ENCODE measurements at places on chromosomes 4 and X.

GRCh38 chr4:47876784-47877546, 37.4 kb downstream of the NFXL1 start:
- no peak for DNase-seq

DNA sequence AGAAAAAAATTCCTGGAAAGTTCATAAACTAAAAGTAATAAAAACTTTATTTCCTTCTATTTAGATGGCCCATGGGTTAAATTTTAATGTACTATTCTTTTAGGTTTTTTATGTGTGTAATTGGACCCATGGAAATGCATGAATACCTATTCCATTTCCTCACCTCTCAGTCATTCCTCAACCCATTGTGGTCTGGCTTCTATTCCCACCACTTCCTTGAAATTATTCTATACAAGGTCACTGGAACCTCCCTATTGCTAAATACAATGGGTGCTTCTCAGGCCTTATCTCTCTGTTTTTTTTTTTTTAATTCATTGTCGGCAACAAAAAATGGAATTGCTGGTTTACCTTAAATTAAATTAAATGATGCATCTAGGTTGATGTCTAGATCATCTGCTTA, 17.2 kb downstream of the SLC39A8 start:
- no peak for DNase-seq

DNA sequence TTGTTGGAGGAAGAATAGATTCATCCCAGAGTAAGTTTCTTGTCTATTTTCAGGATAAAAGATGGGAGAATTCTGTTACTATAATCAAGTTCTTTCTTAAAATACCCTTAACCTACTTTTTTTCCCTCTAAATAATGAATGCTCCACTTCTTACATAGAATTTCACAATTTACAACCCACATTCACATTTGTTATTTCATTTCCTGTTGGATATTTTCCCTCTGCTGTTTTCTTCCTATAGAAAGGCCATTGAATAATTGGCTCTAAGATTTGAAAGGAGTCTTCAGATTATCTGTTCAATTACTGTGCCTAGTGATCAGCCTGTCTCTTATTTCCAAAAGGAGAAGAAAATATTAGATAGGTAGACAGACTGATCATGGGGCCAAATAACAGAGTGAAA, 79.7 kb downstream of the CPE start:
- no peak for DNase-seq

DNA sequence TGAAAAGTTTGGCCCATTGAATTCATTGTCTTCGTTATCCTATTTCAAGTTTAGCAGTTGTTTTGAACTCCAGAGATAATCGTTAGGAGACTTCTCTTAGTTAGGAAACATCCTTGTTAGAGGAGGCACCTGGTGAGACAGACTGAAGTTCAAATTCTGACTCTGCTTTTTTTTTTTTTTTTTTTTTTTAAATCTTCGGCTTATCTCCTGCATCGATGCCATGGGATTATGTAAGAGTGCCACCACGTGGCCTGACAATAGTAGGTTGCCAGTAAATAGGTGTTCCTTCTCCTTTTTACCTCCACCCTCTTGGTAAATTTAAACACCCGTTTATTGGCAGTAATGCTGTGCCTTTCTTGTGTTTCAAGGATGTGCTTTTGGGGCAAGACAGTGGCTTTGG, 149.3 kb downstream of the SOWAHB start:
- peak; percentile 45 for DNase-seq

DNA sequence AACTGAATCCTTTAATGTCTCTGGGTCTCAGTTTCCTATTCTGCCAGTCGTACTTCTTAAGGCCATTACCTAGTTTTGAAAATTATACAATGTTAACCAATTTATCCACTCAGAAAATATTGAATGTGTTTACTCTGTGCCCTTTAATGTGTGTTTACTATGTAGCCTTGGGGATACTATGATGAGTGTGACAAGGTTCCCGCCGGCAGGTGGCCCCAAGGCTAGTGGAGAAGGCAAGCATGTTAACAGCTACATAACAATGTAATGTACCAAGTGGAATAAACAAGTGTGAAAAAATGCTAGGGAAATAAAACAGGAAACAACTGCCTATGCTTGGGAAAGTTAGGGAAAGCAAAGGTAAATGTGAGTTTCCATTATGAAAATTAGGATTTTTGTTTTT, 187.3 kb upstream of the MBNL3 start:
- no peak for DNase-seq

GRCh38 chr4:38752941-38753806, 29.6 kb downstream of the TLR10 start:
- no peak for DNase-seq

- DNase-seq: no peak
These were observed 162.6 kb upstream of the RAPGEF2 start for GRCh38 chr4:158940271-158940670.

DNA sequence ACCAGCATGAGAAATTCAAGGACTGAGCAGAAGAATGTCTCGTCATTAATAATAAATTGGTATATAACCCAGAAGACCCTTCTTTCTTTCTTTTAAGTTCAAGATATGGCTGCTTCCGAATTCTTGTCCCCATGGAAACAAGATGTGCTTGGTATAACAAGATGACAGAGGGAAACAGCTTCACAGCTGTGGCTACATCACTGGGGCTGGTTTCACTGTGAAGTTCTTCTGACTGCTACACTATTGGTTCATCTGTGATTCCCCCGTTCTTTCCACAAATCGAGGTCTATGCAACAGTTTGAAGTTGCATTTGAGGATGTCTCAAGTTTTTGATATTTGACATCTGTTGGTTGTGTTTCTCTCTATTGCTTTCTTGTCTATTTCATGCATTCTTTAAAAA, 12.3 kb upstream of the DTHD1 start:
- DNase-seq: no peak

DNA sequence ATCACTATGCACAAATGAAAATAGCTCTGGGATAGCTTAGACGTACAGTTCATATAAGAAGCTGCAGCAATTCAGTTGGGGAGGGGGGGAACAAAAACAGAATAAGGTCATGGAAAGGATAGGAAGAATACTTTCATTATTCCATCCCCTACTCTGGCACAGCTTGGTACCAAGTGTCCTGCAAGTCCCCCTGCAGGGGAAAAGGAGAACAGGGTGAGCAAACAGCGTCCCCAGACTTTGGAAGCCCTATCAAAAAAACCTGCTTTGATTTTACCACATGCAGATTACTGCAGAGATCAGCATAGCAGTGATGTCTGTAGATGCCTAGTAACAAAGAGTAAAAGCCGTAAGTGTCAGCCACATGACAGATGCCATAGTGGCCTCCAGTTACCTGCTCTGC, 209.4 kb upstream of the NEIL3 start:
- no peak for DNase-seq

- DNase-seq: no peak
These were observed 305.7 kb downstream of the DHX15 start for GRCh38 chr4:24278693-24279092.

- DNase-seq: no peak
These were observed 22.3 kb upstream of the MAOA start for GRCh38 chrX:43633757-43634156.
